ENCODE measurements at places on chromosomes 2 and 18.

- DNase-seq, result no peak
Observed at GRCh38 chr2:134301928-134302260, 48.0 kb downstream of the MGAT5 start.

- DNase-seq, result no peak
Observed at GRCh38 chr2:179703702-179704101, 157.7 kb downstream of the ZNF385B start.

DNA sequence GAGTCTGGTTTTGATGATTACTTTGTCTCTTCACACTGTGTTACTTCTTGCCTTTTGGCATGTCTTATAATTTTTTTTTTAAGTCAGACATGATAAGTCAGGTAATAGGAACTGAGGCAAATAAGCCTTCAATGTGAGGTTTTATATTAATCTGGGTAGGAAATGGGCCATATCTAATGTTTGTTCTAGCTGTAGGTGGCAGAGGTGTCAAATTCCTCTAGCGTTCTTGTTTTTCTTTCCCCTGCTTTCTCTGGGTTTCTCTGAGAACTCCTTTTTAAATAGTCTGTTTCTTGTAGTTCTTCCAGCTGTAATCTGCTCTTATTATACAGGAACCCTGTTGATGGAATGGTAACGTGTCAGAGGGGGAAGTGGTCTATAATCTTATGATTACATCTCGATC is 5.7 kb downstream of the SP140 start:
- DNase-seq, result no peak

DNA sequence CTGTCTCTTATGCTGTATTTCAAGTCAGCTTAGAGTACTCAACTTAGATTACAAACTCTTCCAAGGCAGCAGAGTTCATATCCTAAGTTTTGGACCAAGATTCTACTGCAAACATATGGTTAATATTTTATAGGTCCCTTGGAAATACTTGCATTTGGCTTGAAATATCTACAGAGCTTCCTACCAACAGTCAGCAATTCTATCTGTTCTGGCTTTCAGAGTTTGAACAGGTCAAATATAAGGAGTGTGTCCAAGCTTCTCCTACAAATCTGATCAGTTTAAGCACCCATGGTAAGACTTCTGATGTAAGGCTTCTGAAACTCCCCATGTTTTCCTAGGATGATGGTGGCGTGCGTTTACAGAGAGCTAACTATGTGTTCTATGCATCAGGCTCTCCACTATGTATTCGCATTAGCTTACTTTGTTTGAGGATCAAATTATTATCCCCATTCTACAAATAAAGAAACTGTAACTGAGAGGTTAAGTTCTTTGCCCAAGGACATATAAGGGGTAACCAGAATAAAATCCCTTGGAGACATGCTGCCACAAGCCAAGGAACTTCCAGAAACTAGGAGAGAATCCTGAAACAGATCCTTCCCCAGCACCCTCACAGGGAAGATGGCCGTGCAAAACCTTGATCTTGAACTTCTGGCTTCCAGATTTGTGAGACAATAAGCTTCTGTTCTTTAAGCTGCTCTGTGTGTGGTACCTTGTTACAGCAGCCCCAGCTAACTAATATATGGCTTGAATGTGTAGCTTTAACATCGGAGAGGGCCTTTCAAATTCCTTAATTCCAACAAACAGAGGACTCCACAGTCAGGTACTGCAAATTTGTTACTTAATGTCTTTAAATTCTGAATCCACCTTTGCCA is 55.1 kb downstream of the ATP8B1 start:
- no peak for DNase-seq

- no peak for DNase-seq
Observed at GRCh38 chr2:28322456-28322855, 70.2 kb upstream of the FOSL2 start.

All from fibroblast of skin of right quadriceps (primary cell).